ENCODE measurements at places on chromosomes 6 and 20. TPM values are rescaled to one million over a fixed set of nuclear protein-coding genes. Genes with fewer than 3 reads are reported as not detected.

- H3K27me3 ChIP-seq = no peaks in the 10 kb centered on the region
- DNase-seq = no peak
- H3K4me3 ChIP-seq = no peak overlapping the region
- peaks cover 10% of the 10 kb centered on the region for H3K4me1 ChIP-seq
These were observed 139.1 kb downstream of the CDH26 start for GRCh38 chr20:60097285-60097684.

DNA sequence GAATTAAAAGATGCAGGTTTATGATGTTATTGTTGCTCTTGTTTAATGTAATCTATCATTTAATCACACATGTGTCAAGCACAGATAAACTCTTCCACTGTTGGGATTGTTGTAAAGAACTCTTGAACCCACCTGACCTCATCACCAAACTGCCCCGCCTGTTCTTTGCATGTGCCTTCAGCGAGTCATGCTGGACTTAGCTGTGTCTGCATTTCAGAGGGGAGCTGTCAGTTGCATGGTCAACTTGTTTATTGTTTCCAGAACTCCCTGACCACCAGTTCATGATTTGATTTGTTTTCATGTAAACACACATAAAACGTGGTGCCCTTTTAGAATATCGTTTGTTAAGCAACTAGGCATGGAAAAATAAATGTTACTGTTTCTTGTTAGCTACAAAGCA, 93.6 kb downstream of the KHDC1L start:
- H3K36me3 ChIP-seq = no peaks in the 10 kb centered on the region
- no peak overlapping the region for H3K27ac ChIP-seq

GRCh38 chr6:142823256-142823902, 121.6 kb downstream of the HIVEP2 start:
- DNase-seq = no peak
- H3K27me3 ChIP-seq = peaks cover 2% of the 10 kb centered on the region
- peaks cover 58% of the 10 kb centered on the region for H3K4me1 ChIP-seq
- H3K4me3 ChIP-seq = no peak overlapping the region
- H3K27ac ChIP-seq = peak overlapping the region; percentile 82

DNAH8 gene
- not detected for total RNA-seq

DNA sequence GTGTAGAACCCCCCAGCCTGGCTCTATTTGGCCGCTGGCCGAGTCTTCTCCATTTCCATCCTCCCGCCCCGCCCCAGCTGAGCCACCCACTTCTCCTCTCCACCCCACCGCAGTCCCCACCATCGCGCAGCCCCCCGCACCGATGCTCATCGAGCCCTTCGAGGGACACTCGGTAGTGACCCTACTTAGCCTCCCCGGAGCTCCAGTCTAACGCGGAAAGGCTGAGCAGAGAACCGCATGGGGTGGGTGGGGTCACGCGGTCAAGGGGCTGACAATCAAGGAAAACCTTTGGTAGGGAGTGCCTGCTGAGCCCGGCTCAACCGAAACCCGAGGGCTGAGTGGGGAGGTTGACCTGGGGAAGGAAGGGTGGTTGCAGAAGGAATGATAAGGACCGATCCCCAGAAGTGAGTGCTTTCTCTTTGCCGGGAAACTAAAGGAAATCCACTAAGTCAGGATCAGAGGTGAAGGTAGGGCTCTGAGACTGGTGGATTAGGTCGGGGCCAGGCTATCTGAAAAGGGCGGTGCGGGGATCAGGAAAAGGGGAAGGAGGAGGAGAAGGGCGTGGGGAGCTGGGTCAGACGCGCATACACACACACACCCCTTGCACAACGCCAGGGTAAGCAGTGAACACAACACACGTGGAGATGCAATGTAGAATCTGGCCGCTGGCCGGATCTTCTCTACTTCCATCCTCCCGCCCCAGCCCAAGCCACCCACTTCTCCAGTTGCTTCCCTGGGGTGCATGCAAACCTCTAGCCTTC, 49.8 kb downstream of the CPXM1 start:
- peaks cover 18% of the 10 kb centered on the region for H3K4me1 ChIP-seq
- no peak overlapping the region for H3K27ac ChIP-seq
- peak overlapping the region; percentile 71 for H3K4me3 ChIP-seq
- peaks cover 56% of the 10 kb centered on the region for H3K27me3 ChIP-seq
- DNase-seq = peak; percentile 65

RGL2 gene
- 28.4 TPM for total RNA-seq

GTSF1L gene
- not detected for total RNA-seq

DNA sequence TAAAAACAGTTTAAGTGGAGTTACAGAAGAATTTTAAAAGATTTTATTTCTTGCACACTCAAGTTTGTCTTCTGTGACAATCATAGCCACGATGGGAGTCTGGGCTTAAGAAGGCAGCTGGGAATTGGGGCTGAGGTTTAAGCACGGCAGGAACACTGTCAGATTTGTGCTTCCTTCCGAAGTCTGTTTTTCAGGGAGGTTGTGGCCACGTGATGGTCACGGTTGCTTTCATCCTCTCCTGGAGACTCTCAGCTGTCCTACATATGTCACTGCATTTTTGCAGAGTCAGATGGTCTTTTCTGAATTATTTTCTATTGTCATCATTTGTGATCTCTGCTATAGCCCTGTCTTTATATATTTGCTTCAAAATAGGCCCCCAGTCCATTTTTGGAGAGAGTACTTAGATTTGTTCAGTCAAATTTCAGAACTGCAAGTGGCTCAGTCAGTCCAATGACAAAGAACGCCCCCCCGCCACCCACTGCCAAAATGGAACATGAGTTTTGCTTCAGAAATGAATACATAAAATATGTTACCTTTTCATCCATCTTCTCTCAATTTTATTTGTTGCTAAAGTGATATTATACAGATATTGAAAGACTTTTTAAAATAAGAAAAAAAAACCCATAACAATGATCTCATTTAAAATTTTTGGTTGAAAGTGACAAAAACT, 111.8 kb upstream of the ZFP64 start:
- H3K27me3 ChIP-seq = peaks cover 2% of the 10 kb centered on the region
- H3K27ac ChIP-seq = no peak overlapping the region
- H3K4me3 ChIP-seq = no peak overlapping the region
- H3K36me3 ChIP-seq = no peaks in the 10 kb centered on the region
- no peak for DNase-seq

CST7 gene
- total RNA-seq = 117 TPM

DNA sequence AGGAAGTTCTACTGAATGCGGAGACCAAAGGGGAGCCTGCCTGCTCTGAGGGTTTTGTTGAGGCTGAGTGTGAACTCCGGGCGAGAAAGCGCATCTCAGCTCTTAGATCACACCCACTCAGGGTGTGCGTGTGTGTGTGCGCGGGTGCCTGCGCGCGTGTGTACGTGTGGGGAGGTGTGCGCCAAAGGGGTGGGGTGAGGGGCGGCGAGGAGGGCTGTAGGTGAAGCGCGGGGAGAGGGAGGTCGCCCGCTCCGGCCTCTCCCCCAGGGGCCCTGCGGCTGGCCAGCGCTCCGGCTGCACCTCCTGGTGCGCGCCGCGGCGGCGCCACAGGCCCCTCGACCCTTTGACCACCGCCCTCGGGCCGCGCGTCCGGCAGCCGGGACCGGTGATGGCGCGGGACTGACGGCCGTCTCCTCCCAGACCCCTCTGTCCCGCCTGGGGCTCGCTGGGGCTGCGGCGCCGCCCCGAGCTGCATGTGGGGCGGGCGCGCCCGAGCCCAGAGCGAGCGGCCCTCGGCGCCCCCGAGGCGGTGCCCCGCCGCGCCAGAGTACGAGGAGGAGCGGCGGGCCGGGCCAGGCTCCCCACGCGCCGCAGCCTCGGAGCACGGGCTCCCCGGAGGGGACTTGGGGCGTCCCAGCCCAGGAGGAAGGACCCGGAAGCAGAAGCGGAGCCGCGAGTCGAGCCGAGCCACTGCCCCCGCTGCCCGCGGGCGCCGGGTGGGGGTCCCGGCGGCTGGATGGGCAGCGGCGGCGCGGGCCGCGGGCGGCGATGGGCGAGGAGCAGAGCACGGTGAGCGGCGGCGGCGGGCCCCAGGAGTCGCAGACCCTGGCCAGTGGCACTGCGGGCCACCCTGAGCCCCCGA, at the start of gene RNF217:
TSS of gene RNF217 (plus strand) at position 661 of the 862 bp plus-strand sequence. CDS start at position 769, 108 bp downstream.
- peak within 1 kb of the TSS; percentile 83 for H3K4me3 ChIP-seq
- no peaks in the 10 kb centered on the region for H3K36me3 ChIP-seq
- H3K27me3 ChIP-seq = peaks cover 54% of the 10 kb centered on the region
- peaks cover 14% of the 10 kb centered on the region for H3K4me1 ChIP-seq

Measured in activated CD4-positive, alpha-beta T cell treated with anti-CD3 and anti-CD28 coated beads, Interleukin-2, amount 10 ng/mL, durations not matched to agents 24 days and 14 days (primary cell).